MCF 10A (cell line): ENCODE measurements at places on chromosomes 4 and X.
A peak's percentile ranks its signal among the peaks of the same experiment; 100 is the strongest.

DNA sequence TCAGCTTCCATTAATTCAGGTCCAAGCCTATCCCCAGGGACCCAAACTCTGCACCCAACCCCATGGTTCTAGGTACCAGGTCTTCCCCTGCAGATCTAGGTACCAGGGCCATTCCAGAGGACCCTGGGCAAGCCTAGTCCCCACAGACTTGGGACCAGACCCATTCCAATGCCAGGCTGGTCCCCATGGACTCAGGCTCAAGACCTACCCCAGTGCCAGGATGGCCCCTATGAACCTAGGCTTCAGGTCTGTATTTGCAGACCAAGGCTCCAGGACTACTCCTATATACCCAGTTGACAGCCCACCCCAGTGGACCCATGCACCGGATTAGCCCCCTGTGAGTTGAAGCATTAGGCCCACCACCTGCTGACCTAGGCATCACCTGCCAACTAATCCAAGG lies 8.9 kb downstream of the MTHFD2L start:
- no peak for DNase-seq

DNA sequence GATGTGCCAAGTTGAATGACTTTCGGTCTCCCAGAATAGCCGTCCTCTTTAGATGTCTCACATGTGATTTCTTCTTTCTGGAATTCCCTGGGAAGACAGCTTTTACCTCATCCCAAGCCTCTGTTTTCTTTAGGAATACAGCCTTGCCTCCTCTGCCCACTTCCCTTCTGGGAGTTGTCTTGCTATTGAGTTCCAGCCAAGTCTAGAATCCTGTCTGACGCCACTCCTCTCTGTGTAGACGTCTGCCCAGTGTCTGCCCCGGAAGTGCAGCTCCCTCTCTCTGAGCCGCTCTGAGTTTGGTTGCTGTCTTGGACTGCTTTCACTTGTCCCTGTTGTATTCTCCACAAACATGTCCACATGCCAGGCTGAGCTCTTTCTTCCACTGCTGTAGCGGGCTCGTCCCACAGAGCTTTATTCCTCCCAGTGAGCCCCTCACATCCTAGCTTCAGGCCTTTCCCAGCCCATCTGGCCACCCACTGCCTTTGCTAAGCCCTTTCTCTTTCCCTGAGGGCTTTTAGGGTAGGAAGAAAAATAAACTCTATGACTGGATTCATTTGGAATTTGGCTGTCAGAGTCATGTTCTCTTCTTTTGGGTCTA lies 9.0 kb upstream of the IGFBP7 start:
- DNase-seq = peak; percentile 95

DNA sequence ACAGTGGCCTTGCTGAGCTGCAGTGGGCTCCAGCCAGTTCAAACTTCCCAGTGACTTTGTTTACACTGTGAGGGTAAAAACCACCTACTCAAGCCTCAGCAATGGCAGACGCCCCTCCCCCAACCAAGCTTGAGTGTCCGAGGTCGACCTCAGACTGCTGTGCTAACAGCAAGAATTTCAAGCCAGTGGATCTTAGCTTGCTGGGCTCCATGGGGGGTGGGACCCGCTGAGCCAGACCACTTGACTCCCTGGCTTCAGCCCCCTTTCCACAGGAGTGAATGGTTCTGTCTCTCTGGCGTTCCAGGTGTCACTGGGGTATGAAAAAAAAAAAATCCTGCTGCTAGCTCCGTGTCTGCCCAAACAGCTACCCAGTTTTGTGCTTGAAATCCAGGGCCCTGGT lies 168.9 kb upstream of the INTU start:
- no peak for DNase-seq

DNA sequence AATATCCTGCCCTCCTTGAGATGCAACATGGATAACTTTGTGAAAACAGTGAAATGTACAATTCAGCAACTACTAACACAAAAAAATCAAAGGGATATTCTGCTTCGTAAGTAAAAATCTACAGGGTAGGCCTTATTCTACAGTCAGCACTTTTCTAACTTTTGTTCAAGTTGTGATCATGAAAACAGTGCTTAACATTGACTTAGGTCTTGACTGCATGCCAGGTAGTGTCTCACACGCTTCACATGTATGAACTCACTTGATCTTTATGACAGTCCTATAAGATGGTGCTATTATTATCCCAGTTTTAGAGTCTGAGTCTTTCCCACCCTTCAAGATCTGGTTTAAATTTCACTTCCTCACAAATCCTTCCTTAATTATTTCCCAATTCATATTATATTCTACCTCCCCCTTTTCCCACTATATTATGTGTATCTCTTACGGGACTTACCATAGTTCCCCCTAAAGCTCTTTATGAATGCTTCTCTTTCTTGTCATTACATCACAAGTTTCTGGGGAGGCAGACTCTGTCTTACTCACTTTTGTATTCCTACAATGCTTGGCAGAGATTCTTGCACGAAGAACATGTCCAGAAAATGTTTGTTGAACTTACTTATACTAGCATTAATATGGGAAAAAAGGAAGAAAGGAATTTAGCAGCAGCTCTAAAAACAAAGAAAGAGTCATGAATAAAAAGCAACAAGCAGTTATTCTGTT lies 179.8 kb downstream of the SCFD2 start:
- DNase-seq = no peak

GRCh38 chrX:24988314-24988713 lies 27.5 kb downstream of the ARX start:
- DNase-seq = no peak

- DNase-seq = no peak
Observed at GRCh38 chrX:38881066-38881465, 79.8 kb downstream of the MID1IP1 start.

DNA sequence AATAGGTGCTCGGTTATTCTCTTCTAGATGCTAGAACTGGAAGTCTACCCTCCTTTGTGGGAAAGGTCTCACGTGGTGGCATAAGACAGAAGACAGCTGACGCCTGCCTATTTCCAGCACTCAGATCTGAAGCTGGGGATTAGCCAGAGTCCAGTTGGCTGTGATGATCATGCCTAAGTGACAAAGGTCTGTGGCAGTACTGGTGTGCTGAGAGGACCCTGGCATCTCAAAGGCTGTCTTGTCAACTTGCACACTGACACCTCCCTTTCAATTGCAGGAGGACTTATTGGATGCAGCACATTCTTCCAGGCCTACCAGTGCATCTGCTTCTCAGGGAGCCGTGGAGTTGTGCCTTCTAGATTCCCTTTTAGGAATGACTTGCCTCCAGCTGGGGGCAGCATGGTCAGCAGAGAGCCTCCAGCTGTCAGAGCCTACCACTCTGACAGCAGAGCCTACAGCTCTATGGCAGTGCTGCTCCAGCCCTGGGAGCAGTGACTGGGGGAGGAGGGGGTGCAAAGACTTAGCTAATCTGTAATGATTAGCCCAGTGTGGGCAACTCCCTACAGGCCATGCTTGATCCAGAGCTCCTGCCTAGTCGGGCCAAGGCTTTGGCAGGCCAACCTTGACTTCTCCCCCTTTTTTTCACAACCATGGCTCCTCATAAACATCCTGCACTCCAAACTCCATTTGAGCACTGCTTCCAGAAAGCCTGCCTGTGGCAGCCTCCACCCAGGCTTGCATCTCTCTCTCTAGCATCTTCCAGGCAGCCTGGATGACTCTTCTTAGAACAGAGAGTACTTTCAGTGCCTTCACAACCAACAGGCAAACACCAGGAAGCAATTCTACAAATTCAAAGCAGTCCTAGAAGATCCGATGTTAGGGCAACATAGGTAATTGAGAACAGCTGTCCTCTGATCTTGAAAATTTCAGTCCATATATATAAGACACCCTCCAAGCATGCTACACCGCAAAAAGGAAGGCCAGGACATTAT lies 13.8 kb upstream of the FGFBP2 start:
- no peak for DNase-seq

GRCh38 chr4:1819284-1819683 lies 26.2 kb downstream of the FGFR3 start:
- no peak for DNase-seq

DNA sequence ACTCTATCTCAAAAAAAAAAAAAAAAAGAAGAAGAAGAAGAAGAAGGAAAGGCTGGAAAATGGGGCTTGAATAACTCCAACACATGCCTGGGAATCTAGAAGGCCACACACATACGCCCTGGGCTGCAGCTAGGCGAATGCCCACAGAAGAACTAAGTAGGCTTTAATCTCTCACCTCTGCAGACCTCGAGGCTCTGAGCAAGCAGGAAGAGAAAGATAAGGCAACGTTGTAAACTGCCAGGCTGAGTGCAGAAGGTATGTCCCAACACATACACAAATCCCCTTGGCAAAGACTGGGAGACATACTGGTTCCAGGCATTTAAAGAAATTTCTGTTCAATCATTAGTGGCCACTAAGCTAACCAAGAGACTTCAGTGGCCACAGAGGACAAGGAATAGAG lies 18.4 kb downstream of the SLC38A5 start:
- DNase-seq = no peak

DNA sequence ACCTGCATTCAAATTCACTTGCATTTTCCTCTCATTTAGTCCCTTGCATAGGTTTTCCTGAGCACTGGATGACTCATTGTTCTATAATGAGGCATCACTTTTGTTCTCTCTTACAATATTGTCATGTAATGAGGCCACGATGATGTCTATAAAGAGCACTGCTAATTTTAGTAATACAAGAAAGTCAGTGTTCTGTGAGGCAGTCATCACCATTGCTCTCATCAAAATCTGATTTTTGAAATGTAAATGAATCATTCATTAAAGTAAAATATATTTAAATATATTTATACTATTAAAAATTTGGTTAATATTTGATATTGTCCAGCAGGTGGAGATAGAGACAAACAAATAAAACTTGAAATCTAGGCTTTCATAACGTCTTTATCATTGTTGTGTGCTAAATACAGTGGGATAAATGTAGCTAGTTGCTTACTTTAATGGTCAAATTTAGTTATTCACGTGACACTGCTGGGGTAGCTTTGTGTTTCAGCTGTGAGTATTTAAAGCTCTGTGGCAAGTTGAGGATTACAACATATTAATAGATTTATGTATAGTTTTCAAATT lies 15.4 kb downstream of the HMGB2 start:
- peak; percentile 56 for DNase-seq

DNA sequence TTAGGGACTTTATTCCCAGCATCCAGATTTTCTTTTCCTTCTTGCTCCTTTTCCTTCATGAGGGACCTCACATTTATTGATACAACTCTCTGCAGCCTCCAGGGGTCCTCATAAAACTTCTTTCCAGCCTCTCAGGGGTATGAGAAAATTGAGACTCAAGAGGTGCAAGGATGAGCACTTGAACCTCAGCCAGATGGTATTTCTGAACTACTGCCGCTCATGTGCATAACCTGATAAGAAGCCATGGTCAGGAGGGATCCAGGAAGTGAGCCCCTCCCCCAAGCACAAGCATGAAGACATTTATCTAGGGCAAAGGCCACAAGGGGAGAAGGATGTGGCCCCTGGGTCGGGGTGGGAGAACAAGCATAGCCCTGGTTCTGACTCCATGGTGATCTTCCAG lies 73.3 kb downstream of the TSPAN7 start:
- DNase-seq = no peak

GRCh38 chr4:15696866-15697265 lies 6.0 kb upstream of the BST1 start:
- no peak for DNase-seq

GRCh38 chrX:70436343-70436742 lies 8.3 kb upstream of the DLG3 start:
- DNase-seq = no peak

DNA sequence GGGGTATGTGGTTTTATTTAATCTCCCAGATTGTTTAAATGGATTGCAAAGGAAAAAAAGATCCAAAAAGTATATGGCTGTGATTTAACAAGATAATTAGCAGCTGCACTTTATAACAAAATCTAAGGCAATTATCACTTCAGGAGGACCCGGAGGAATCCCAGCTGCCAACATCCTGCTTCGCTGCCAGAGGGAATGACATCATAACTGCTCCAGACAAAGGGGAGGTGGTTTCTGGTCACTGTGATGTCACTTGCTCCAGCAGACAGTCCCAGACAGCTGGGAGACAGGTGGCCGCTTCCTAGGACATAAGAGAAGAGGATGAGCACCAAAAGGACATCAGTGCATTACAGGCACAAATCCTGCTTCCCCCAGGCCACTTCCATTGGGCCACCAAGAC lies 371.0 kb downstream of the BCOR start:
- peak; percentile 32 for DNase-seq

- peak; percentile 58 for DNase-seq
Observed at GRCh38 chr4:182745237-182745636, 171.9 kb downstream of the DCTD start.

- DNase-seq = peak; percentile 45
Observed at GRCh38 chr4:44150091-44150576, 298.5 kb downstream of the KCTD8 start.

DNA sequence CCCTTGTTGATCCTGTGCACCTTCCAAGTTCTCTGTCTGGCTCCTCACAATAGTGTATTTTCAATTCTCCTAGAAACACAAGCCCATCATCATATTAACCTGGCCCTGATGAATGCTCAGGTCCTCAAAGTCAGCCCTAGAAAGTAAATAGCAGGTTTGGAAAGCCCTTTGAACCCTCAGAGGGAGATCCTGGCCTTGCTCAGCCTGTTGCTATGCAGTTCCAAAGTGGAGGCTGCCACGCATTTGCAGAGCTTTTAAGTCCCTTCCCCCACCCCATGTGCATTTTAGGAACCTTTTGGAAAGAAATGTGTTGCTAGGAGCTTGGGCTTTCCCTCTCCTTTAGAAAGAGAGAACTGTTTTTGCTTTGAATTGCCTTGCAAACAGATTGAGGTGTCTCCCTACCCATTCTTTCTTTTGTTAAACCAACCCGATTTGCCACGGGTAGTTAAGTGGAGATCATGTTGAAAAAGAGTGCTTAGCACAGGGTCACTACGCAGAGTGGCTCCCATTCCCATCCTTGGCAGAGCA lies 12.2 kb downstream of the MAMLD1 start:
- DNase-seq = no peak

GRCh38 chr4:163404580-163404979 lies 60.9 kb downstream of the NPY5R start:
- DNase-seq = peak; percentile 2

GRCh38 chr4:7761720-7762119 lies 177.9 kb downstream of the AFAP1 start:
- peak; percentile 28 for DNase-seq

DNA sequence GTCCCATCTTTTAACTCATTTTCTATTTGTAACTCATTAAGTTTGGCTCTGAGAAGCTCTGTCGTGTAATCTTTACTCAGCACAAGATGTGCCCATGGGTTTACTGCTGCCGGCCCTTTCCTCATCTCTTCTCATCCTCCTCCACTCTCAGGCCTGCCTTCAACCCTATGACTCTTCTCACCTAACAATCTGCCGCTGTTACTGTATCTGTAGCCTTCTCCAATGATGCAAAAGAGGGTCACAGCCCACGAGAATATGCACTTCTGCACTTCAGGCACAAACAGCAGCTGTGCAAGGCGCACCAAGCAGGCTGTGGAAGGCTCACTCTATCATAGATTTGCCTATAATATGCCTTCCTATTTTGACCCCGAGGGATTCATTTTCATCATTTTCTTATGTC lies 546.5 kb upstream of the GALNTL6 start:
- no peak for DNase-seq

DNA sequence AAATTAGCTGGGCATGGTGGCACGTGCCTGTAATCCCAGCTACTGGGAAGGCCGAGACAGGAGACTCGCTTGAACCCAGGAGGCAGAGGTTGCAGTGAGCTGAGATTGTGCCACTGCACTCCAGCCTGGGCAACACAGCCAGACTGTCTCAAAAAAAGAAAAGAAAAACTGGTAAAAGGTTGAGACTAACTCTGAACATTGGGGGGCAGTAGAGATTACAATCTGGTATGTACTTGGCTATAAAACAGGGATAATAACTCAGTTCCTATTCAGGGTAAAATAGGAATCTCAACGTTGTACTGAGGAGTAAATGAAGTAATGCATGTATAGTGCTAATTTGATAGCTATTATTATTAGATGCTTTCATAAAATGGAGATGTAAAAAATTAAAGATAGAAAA lies 12.5 kb upstream of the KLF8 start:
- DNase-seq = peak; percentile 36
